Stimulated activated CD8-positive, alpha-beta memory T cell treated with anti-CD3 and anti-CD28 coated beads, Interleukin-4, amount 100 ng/mL, for 24 hours (primary cell): ENCODE measurements at places on chromosomes 4 and X.

DNA sequence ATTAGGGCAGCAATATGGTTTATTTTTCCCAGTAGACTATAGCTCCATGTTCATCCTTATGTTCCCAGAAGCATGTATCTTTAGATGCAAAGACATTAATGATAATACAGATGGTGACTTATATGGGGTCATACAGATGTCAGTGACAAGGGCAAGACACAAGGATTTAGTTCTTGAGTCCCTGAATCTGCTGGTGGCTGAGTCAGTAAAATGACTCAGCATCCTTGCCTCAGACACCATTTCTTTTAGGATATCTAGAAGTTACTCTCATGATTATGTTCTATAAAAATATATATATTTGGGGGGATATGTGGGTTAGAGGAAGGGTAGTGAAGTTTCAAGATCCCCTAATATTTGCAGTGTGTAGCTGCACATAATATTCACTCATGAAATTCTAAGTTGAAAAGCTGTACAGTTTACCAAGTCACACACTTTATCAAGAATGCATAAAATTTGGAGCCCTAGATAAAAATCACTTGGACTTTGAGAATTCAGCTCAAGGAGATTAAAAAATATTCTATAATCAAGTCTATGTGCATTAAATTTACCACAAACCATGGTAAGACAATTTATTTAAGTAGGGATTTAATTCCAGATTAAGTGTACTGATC, 101.9 kb downstream of the LNX1 start:
- DNase-seq: no peak

DNA sequence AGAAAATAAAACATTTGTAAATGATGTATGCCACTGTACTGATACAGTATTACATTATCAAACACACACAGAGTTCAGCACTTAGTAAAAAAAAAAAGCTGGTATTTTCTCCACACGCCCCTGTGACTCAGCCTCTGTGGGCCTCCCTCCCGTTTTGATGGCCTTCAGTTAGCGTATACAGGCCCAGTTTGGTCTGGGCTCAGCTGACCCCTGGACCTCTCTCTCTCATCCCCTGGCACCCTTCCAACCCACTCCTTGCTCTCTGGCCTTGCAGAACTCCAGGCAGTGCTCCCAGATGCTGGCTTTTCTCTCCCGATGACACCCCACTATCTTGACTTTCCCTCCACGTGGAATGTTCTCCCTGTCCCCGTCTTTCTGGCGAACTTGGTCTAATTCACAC, 89.0 kb upstream of the LIMCH1 start:
- no peak for DNase-seq

- DNase-seq: no peak
These were observed 5.3 kb upstream of the HAND2 start for GRCh38 chr4:173535165-173535902.

DNA sequence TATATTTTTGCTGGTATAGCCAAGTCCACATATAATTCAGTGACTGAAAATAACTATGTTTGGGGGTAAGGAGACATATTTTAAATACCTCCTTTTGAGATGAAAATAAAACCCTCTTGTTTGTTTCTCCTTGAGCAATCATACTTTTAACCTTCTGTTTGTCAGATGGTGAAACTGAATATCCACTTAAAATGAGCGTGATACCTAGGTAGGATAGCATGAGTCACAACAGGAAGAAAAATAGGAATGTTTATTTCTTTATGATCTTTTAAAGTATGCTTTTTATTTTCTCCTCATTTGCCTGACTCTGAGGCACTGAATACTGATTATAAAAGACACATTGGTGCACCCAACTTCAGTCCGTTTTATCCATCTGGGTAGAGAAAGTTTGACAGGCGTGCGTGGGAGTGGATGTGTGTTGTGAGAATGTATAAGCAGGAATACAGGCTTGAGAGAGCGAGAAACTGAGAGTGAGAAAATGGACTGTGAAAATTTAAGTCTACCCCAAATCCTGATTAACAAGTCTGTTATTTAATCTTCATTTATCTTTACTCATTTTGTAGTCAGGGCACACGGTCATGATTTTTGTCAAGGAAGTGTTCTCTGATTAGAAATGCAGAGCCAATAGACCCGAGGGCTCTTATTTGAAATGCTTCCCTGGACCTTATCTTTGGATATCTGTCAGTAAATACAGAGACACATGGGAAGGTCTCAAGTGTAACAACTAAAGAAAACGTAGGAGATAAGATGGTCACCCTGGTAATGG, 62.1 kb upstream of the ANTXR2 start:
- DNase-seq: no peak

GRCh38 chr4:89357340-89357739, 49.7 kb upstream of the GPRIN3 start:
- no peak for DNase-seq

DNA sequence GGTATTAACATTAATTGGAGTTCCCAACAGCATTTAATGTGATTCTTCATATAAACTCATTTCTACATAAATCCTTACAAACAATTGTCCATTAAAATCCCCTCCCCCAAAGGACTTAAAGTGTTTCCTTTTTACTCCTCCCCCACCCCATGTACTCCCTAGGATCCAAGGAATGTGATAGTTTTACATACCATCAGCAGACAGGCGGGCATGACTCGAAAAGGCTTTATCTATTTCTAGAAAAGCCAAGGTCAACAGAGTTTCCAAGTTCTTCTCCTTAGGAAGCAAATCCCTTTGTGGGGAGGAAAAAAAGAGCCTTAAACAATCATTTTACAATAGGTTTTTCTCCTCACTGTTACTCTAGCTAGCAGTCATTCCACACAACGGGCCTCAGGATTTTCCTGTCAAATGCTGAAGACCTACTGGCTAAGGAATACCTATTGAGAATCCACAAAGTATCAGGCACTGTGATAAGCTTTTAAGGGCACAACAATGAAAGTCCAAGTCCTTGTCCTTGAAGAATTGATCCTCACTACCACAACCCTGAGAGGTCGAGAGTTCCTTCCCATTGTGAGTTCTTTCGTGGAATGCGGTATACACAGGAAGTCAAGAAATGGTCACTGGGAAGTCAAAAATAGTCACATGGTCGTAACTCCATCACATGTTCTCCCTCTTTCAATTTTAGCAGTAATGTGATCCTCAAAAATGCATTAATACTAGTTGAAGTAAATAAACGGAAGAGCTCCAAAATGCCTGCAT, 7.2 kb downstream of the PPM1K start:
- no peak for DNase-seq

DNA sequence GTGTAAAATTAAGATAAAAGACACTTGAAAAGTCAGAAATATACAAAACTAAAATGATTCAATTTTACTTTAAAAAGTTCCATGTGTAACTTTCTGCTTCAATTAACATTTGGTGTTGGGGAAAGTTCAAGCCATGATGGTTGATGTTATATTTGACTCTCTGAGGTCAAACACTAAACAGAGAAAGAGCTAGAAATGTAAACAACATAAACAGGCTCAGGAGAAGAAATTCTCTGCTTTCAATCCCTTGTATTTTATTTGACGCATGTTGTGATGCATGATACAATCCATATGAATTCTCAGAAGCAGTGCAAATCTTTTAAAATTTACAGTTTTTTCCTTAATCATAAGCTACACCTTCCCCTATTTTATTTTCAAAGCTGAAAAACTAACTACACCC, 822.4 kb downstream of the PCDH18 start:
- DNase-seq: no peak

GRCh38 chrX:31223817-31224216, 152.0 kb upstream of the FTHL17 start:
- no peak for DNase-seq

- DNase-seq: no peak
These were observed 355.2 kb downstream of the UNC5C start for GRCh38 chr4:95193391-95194224.

- no peak for DNase-seq
These were observed 99.7 kb upstream of the ENPP6 start for GRCh38 chr4:184317234-184317918.

GRCh38 chr4:57074744-57075143, 35.4 kb downstream of the IGFBP7 start:
- no peak for DNase-seq

- DNase-seq: no peak
These were observed 60.2 kb downstream of the MAGEB16 start for GRCh38 chrX:35858361-35858760.

DNA sequence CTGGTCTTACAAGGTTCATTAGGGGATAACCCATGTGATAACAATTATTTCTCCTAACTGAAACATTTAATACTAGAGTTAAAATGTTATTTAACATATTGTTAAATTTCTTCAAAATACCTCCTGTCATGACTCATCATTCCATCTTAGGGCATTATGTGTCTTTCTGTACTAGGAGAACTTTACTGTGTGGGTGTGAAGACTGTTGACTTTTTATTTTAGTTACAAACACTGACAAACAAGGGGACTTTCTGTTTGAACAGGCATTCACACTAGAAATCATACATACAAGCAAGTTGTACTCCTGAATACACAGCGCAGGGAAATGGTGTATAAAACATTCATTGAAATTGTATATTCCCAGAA, 175.9 kb downstream of the FBXW7 start:
- DNase-seq: no peak

- no peak for DNase-seq
These were observed 19.4 kb downstream of the EVC start for GRCh38 chr4:5730436-5730835.

DNA sequence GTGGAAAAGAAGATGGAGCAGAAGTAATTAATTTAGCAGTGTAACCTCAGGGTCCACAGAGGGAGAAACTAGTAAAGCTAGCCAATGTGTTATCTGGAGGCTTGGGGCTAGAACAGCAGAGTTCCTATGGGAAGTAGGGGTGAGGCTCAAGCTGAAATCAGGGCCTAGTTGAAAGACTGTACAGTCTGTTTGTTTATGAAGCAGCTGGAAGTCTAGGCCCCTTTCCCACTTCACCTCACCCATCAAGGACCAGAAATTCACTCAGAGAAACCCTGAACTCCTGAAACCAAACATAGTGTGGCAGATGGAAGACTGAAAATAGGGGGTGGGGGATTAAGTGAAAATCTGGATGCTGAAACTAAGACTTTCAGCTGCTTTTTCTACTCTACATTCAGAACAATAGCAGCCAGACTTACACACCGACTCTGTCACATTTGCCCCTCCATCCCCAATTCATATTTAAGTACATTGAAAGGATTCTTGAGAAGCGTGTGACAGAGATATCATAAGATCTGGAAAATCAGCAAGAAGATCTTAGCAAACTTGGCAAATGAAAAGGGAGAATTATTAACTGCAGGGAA, 32.6 kb upstream of the FAM241A start:
- no peak for DNase-seq

- DNase-seq: no peak
These were observed 44.7 kb downstream of the GPRASP3 start for GRCh38 chrX:102765217-102765616.
